ENCODE measurements at places on chromosomes 3 and 15.

GRCh38 chr3:149481491-149481890 is 7.0 kb downstream of the TM4SF4 start:
- no peak for DNase-seq

DNA sequence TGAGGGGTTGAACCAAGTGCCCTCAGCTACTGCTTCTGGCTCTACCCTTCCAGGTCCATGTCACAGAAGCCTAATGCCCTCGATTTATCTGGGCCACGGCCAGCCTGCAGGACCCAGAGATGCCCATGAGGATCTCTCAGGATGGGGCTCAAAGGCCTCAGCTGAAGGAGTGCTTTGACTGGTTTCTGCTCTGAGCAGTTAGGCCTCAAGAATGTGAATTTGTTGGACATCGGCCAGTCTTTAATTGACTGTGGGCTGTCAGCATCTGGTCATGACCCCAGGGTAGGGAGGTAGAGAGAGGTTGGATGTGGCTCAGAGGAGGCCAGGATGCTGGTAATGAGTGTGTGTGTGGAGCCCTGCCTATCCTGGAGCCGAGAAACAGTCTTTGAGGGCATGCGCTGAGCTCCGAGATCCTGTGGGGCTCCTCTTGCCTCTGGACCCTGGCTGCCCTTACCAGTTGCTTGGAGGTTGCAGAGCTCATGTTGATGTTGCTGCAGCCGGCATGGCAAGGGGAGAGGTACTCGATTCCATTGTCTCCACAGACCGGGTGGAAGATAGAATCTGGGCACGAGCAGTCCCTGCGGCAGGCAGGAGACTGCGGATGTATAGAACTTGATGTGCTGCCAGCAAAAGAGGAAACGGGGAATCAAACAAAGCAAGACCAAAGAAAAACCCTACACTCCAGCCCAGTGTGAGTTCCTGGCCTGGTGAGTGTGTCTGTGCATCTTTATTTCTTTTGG is 49.1 kb upstream of the RAB6B start:
- no peak for DNase-seq

GRCh38 chr3:185172086-185173049 is 19.5 kb upstream of the C3orf70 start:
- no peak for DNase-seq

- DNase-seq = no peak
Observed at GRCh38 chr3:99764377-99764776, 53.3 kb upstream of the CMSS1 start.

- no peak for DNase-seq
Observed at GRCh38 chr3:141992512-141992911, 116.1 kb downstream of the ATP1B3 start.

- DNase-seq = no peak
Observed at GRCh38 chr15:50163719-50164410, 18.1 kb upstream of the SLC27A2 start.

All from activated CD4-positive, alpha-beta T cell treated with anti-CD3 and anti-CD28 coated beads, Interleukin-2, amount 50 U/mL, for 4 hours (primary cell).